ENCODE measurements at places on chromosomes 1 and 21.

DNA sequence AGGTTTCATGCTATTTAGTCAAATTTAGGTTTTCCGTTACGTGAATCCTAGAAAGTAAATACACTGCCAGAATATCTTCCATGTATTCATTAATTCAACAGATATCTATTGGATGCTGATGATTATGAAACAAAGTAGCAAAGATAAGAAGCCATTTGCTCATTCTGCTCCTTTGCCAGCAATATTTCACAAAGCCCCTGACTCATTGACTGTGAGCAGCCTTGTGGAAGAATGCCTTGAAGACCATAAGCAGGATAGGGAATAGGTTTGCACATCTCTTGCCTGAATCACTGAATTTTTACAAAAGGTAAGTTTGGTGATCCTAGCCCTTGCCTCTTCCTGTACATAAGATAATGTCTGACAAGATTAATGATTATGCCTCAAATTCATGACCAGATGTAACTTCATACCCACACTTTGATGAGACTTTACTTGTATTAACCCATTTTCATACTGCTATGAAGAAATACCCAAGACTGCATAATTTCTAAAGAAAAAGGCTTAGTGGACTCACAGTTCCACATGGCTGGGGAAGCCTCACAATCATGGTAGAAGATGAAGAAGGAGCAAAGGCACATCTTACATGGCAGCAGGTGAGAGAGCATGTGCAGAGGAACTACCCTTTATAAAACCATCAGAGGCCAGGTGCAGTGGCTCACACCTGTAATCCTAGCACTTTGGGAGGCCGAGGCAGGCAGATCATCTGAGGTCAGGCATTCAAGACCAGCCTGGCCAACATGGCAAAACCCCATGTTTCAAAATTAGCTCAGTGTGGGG is 1.6 kb upstream of the PIGK start:
- peak; percentile 55 for DNase-seq

- no peak for DNase-seq
Measured at GRCh38 chr1:7960867-7961215, 670 bp upstream of the PARK7 start.

GRCh38 chr1:21258331-21259134 is 31.7 kb downstream of the ECE1 start:
- DNase-seq, result no peak

DNA sequence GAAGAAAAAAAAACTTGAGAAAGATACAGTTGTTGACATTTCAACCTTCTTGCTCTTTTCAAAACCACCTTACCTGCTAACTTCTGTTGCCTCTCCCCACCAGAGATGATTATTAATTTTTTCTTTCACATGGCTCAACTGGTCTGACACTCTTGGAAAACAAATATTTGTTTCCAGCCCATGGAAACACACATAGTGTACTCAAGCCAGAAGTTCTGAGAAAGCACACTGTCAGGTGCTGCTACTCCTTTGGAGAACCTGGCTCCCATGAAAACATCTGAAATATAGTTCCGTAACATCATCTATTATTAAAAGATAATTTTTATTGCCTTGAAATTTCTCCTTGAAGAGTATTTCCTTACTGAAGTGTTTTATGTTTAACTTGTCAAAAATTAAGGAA is 145.0 kb upstream of the C1orf105 start:
- DNase-seq, result no peak

GRCh38 chr1:220699044-220699443 is 8.9 kb downstream of the C1orf115 start:
- no peak for DNase-seq

DNA sequence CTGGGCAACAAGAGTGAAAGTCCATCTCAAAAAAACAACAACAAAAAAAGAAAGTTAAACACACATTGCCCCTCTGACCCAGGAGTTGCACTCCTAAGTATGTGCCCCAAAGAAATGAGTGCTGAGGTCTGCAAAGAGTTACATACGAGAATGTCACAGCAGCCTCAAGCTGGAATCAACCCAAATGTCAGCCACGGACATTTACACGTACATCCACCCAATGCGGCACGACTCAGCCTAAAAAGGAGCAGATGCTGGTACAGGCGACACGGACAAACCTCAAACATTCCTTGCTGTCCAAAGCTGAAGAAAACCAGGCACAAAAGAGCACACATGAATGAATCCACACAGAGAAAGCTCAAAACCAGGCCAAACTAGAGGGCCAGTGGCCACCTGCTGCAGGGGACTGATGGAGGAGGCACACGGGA is 46.8 kb upstream of the ECE1 start:
- DNase-seq, result no peak

- no peak for DNase-seq
Measured at GRCh38 chr1:23817633-23818032, 7.6 kb downstream of the HMGCL start.

GRCh38 chr1:109192433-109192832 is 21.3 kb upstream of the SARS1 start:
- DNase-seq, result no peak

DNA sequence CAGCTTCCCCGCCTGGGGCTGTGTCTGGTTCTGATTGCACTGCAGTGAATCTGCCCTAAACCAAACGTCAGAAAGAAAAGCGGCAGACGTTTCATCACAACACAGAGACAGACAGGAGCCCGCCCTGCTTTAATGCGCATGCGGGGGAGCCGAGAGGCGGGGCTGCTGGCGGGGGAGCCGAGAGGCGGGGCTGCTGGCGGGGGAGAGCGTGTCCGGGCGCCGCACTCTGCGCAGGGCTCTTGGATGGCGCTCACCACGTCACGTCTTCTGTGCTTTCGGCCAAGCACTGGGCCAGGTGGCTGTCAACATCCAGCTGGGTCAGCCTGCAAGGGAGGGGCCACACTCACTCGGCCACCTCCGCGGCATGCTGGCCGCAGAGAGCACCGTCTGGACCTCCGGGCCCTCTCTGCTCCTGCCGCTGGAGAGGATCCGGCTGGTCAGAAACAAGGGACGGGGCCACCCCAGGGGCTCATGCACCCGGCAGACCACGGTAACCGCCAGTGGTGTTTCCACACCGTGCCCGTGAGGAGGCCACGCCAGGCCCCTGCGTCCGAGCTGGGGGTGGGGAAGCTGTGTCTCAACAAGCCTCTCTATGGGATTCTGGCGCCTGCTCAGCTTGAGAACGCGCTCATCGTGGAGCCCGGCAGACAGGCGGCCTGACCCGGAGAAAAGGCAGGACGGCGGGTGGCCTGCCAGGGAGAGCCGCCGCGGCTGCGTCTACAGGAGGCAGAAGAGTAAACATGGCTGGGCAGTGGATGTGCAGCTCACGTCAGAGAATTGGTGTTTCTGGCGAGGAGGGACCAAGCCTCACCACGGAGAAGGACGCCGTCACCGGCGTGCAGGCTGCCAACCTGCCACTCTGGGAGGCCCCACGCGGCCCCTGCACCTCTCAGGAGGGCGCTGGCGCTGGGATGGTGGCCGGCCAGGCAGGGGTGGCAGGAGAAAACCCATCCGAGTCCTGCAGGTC is 4.8 kb downstream of the FAAP20 start:
- DNase-seq, result peak; percentile 86

GRCh38 chr21:41713495-41714281 is 53.2 kb downstream of the RIPK4 start:
- DNase-seq, result no peak

- no peak for DNase-seq
Measured at GRCh38 chr1:15965228-15965767, 10.6 kb downstream of the ZBTB17 start.

DNA sequence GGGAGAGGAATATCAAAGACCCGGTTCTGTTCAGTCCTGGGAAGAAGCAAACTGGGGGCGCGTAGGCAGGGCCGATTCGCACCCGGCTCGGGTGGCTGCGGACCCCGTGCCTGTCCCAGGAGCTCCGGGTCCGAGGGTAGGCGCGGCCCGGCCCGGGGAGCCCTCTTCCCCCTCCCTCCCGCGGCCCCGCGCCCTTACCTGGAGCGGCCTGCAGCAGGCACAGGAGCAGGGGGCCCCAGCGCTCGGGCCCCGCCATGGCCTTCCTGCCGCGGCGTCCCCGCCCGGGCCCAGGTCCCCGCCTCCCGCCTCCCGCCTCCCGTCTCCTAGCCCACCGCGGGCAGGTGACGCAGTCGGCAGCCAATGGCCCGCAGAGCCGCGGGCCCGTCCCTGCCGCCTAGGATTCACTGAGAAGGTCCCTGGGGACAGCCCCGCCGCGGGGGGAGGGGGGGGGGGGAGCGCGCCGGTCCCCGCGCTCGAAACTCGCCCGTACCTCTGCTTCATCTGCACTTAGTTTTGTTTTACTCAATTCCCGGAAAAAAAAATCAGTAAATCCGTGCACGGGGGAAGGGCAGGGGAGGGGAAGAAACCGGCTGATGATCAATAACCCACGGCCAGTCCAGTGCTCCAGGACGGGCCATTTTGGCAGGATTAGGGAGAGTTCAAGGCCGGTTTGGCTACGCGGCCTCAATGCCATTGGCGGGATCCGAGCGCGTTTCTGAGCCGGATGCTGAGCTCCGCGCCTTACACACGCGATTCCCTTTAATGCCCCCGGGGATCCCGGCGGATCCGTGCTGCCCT is at the start of gene IFNLR1:
Gene IFNLR1 (minus strand): TSS at position 297 of the 798 bp plus-strand sequence. CDS start 41 bp downstream, at position 256.
- no peak for DNase-seq

DNA sequence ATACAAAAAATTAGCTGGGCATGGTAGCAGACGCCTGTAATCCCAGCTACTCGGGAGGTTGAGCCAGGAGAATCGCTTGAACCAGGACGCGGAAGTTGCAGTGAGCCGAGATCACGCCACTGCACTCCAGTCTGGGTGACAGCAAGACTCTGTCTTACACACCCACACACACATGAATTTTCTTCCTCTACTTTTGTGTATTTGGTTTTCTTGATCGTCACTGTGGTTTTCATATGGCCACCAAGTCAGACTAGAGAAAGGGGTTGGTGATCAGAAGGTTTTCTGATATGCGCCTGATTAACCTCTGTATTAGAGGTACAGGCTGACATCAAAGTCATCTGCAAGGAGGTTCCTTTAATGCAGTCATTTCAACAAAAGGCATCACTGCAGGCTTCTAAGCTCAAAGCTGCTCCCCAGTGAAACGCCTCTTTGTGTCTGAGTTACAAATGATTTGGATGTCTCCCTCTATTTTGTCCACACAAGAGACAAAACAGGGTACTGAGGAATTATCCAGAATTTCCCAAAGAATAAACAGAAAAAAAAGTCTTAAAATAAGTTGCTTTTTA is 11.1 kb downstream of the SH2D1B start:
- DNase-seq, result no peak

- DNase-seq, result no peak
Measured at GRCh38 chr1:109156916-109157385, 43.0 kb downstream of the ELAPOR1 start.

DNA sequence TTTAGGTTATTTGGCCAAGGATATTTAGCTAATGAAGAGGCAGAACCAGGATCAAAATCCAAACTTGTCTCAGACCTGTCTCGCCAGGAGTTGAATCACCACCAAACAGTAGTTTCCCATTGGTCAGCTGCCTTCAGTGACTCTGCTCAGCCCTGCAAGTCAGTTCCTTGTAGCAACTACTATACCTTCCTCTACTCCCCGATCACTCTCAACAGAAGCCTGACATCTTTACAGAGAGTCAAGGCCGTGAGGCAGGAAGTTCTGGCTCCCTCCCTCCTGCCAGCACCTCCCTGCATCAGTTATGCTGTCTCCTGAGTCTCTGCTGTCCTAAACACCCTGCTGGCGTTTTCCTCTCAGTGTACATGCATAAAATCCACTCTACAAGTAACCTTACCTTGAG is 13.2 kb downstream of the PSMD4 start:
- DNase-seq, result no peak

GRCh38 chr21:46037331-46038325 is 56.1 kb downstream of the COL6A1 start:
- DNase-seq, result no peak

DNA sequence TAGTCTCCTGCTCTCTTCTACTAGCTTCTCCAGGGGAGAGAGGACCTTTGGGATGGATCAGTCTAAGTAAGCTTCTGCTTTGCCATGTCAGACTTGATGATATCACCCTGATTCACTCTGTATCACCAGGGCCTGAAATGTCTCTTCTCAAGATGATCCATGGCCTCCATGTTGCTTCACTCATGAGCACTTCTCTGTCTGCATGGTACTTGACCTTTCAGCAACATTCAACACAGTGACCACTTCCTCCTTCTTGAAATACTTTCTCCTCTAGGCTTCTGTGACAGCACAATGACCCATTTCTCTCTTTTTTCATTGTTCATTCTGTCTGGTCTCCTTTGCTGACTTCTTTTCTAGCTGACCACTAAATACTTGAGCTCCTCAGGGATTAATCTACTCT is 35.3 kb upstream of the NGF start:
- peak; percentile 85 for DNase-seq
